Natural killer cell treated with Interleukin-12 subunit alpha and Interleukin-12 subunit beta and Interleukin-15 and Interleukin-18, amount 100 ng/mL, for 72 hours (primary cell): ENCODE measurements at places on chromosomes 5 and 9. TPM values are rescaled to one million over a fixed set of nuclear protein-coding genes. Genes with fewer than 3 reads are reported as not detected.

- peak overlapping the region; percentile 8 for H3K4me3 ChIP-seq
- no peaks in the 10 kb centered on the region for H3K36me3 ChIP-seq
- DNase-seq = no peak
- peaks cover 50% of the 10 kb centered on the region for H3K27me3 ChIP-seq
- H3K27ac ChIP-seq = no peak overlapping the region
Observed at GRCh38 chr5:175659546-175660253, 1.8 kb downstream of the HRH2 start.

DNA sequence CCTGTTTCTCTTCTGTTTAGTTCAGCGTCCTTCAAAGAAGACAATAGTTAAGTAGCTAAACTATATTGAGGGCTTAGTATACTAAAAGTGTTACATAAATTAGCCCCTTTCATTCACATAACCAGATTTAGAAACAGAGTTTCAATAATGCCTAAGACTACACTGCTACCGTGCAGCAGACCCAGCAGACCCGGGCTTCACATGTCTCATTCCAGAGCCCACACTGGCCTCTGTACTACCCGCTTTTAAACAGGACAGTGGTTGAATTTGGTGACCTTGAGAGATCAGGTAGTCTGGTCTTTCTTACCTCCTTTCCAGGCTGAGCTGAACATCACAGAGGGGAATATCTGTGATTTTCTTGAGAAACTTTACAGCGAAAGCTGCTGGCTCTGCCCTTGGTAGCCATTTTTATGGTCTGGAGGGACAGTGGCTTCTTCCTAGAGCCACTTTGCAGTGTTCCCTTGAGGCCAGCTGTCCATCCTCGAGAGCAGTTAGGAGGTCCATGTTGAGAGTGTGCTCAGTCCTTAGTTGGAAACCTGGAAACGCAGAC lies 56.5 kb downstream of the SLC22A5 start:
- H3K36me3 ChIP-seq = peaks cover 25% of the 10 kb centered on the region
- peaks cover 96% of the 10 kb centered on the region for H3K4me1 ChIP-seq
- no peaks in the 10 kb centered on the region for H3K27me3 ChIP-seq
- no peak for DNase-seq

DNA sequence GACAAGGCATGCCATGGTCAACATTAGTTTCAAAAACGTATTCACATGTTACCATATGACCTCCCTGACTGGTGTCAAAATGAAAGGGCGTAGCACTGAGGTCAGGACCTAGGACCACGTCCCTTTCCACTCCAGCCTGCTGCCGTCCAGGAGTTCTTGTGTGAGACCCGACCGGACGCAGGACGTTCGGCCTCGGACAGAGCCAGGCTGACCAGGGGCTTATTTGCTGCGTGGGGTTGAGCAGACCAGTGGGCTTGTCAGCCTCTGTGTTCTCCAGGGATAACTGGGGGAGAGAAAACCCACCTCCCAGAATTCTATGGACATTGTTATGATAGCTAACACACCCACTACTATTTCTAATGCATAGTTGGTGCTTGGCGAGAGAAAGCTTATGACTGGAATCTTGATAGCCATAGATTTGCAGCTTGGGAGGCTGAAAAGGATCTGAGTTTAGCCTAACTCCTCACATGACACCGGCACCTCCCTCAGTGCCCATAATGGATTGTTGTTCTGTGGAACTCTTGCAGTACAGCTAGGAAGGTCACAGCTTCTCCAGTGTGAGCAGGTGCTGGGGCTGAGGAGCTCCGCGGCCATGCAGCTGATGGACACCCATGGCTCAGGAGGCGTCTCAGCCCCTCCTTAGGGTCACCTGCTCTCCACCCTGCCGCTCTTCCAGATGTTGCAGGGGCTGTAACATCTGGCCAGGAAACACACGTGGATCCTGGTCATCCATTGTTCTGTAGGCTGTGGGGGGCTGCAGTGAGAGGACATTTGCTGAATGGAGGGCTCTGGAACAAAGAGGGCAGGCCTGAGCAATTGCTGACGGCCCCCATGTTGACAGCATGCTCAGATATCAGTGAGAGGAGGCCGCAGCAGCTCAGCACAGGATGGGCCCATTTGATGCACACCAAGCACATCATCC lies 368.4 kb downstream of the IRX2 start:
- no peaks in the 10 kb centered on the region for H3K36me3 ChIP-seq
- H3K4me3 ChIP-seq = no peak overlapping the region
- DNase-seq = no peak
- H3K27me3 ChIP-seq = no peaks in the 10 kb centered on the region
- H3K4me1 ChIP-seq = no peaks in the 10 kb centered on the region

DNA sequence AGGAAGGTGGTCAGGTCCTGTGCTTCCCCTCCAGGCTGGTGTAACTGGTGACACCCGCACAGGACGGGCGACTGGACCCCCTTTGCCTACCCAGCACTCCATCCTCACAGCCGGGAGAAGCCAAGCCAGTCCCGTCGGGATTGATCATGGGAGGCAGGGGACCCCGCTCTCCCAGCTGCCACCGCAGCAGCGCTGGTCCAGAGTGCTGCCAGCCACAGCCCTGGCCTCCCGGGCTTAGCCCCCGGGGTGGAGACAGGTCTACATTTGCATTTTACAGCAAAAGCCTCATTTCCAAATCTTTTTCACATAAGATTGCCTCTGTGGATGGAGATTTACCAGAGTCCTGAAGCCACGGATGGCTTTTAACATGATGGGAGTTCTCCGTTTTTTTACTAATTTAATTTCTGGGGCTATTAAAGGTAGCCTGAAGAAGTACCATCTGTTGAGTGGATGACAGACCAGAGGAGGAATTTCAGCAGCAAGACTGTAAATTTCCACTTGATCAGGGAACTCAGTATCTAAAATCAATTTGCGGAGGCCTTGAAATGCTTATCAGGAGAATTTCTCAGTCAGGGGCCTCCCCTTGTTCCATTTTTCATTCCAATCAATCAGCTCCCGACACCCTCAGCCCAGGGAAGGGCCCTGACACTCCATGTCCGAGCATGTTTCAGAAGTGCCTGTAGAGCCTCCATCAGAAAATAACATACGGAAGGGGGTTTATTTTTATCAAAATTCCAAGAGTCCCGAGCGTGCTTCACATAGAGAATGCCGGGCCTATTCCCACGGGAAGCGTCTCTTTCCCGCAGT lies 80.6 kb downstream of the OLFM1 start:
- no peaks in the 10 kb centered on the region for H3K4me1 ChIP-seq
- H3K27ac ChIP-seq = no peak overlapping the region
- peaks cover 2% of the 10 kb centered on the region for H3K27me3 ChIP-seq
- no peak for DNase-seq
- no peak overlapping the region for H3K4me3 ChIP-seq

DNA sequence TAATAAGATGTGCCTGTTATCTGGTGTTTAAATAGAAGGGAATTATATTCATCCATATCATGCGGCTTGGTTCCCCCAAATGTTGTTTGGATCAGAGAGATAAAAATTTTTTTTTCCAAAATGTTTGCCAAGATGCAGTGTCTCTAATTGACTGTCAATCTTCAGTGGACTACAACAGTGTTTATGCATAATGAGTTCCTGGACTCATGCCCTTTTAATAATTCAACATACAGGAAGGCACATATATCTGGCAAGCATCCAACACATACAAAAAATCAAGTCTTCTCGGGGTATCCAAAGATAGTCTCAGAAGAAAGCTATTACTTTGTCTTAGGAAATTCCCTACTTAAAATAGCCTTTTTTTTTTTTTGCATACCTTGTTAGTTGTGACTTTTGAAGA lies 1534.7 kb downstream of the EFNA5 start:
- no peaks in the 10 kb centered on the region for H3K27me3 ChIP-seq
- H3K27ac ChIP-seq = no peak overlapping the region
- H3K4me1 ChIP-seq = no peaks in the 10 kb centered on the region

DNA sequence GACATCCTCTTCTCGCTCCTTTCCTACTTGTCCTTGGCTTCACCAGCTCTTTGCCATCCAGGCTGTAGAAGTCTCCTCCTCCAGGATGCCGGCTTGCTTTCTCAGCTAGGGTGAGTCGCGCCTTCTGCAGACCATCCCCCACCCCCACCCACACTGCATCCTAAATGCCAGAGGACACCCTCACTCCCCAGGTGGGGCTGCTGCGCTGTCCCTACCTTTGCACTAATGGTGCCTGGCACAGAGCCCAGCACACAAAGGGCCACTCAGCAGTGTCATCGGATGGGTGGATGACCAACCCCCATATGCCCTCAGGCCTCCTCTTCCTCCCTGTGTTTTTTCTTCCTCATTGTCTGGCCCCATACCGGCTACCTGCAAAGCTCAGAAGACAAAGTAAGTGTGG lies 14.8 kb downstream of the IL9 start:
- H3K27me3 ChIP-seq = peaks cover 42% of the 10 kb centered on the region
- H3K4me3 ChIP-seq = no peak overlapping the region
- H3K4me1 ChIP-seq = no peaks in the 10 kb centered on the region
- H3K27ac ChIP-seq = no peak overlapping the region
- no peaks in the 10 kb centered on the region for H3K36me3 ChIP-seq

- H3K4me3 ChIP-seq = no peak overlapping the region
- H3K27me3 ChIP-seq = peaks cover 17% of the 10 kb centered on the region
- no peak for DNase-seq
- H3K36me3 ChIP-seq = no peaks in the 10 kb centered on the region
- H3K4me1 ChIP-seq = no peaks in the 10 kb centered on the region
- H3K27ac ChIP-seq = no peak overlapping the region
Observed at GRCh38 chr9:133742251-133742650, 4.1 kb upstream of the SARDH start.

DNA sequence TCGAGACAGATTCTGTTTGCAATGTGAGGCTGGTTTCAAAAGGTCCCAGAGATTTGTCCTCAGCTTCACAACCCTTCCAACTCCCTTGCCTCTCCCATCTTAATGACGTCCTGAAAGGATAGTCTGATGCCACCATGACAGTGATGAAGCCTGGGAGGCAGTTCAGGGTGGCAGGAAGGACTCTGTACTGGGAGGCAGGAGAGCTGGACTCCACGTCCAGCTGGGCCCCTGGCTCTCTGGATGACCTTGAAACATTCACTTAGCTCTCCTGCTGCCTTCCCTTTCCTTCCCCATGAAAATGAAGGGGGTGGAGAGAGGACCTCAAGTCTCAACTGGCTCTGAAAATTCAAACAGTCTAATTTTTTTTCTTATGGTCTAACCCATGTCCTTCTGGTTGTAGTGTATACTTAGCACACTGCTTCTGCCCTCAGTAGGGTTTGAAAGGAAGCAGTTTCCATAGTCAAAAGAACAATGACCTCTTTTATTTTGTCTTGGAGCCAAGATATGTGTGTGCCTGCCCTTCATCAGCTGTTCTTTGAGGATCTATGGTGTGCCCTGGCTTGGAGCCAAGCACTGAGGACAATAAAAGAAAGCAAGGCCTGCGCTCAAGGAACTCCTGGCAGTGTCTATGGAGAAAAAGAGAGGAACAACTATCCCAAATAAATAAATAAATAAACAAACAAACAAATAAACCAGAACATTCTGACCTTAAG lies 188.3 kb downstream of the GRIA1 start:
- H3K27me3 ChIP-seq = no peaks in the 10 kb centered on the region
- no peaks in the 10 kb centered on the region for H3K36me3 ChIP-seq

Gene DBH
- total RNA-seq = not detected

Gene CNTLN
- 2.9 TPM for total RNA-seq

Gene MZB1
- 27.6 TPM for total RNA-seq

Gene PHYHD1
- total RNA-seq = 0.24 TPM

Gene FGF1
- not detected for total RNA-seq

Gene CTNND2
- total RNA-seq = not detected
